Uterine smooth muscle cell (primary cell): ENCODE measurements at places on chromosomes 6 and 20. TPM values are rescaled to one million over a fixed set of nuclear protein-coding genes. Genes with fewer than 3 reads are reported as not detected.

The ZSCAN23 gene
- total RNA-seq, result 6.2 and 6.3 TPM in 2 replicates

The MARCKS gene
- 130 and 144 TPM in 2 replicates for total RNA-seq

The RNF182 gene
- 1.1 and 1.8 TPM in 2 replicates for total RNA-seq

The ZBTB46 gene
- total RNA-seq, result 11.9 and 16.7 TPM in 2 replicates

The NRSN1 gene
- total RNA-seq, result not detected in 2 replicates

The C6orf58 gene
- not detected in 2 replicates for total RNA-seq

The WFDC2 gene
- not detected in 2 replicates for total RNA-seq

The ZNF76 gene
- 17.9 and 22.0 TPM in 2 replicates for total RNA-seq

The HMGA1 gene
- 259 and 600 TPM in 2 replicates for total RNA-seq

The GNMT gene
- total RNA-seq, result 0.25 TPM in 1 of 2 replicates, not detected in the other

The SLC4A11 gene
- total RNA-seq, result 0.33 and 0.75 TPM in 2 replicates

The MYO6 gene
- 14.6 and 17.0 TPM in 2 replicates for total RNA-seq

The NR2E1 gene
- not detected in 2 replicates for total RNA-seq

The TRIM40 gene
- total RNA-seq, result not detected in 2 replicates

The TNFRSF6B gene
- 57.4 and 110 TPM in 2 replicates for total RNA-seq

The BTBD9 gene
- 18.6 and 20.1 TPM in 2 replicates for total RNA-seq

The PNLDC1 gene
- total RNA-seq, result not detected in 2 replicates

The MTG2 gene
- total RNA-seq, result 20.9 and 25.7 TPM in 2 replicates

The SLC22A3 gene
- 1.8 and 2.9 TPM in 2 replicates for total RNA-seq

The COL21A1 gene
- total RNA-seq, result 6.2 and 6.9 TPM in 2 replicates
